ENCODE measurements at places on chromosomes 11 and 22. TPM values are rescaled to one million over a fixed set of nuclear protein-coding genes. Genes with fewer than 3 reads are reported as not detected.

- DNase-seq: no peak
These were observed 147.9 kb downstream of the FEZ1 start for GRCh38 chr11:125348141-125348651.

- no peak for DNase-seq
These were observed 5.7 kb downstream of the DNAL4 start for GRCh38 chr22:38788021-38788816.

- DNase-seq: no peak
These were observed 1.8 kb upstream of the DUSP8 start for GRCh38 chr11:1573903-1574237.

GRCh38 chr11:117010808-117011540 is 87.3 kb downstream of the SIK3 start:
- no peak for DNase-seq

GRCh38 chr11:47453365-47453764 is 4.4 kb upstream of the RAPSN start:
- DNase-seq: no peak

DNA sequence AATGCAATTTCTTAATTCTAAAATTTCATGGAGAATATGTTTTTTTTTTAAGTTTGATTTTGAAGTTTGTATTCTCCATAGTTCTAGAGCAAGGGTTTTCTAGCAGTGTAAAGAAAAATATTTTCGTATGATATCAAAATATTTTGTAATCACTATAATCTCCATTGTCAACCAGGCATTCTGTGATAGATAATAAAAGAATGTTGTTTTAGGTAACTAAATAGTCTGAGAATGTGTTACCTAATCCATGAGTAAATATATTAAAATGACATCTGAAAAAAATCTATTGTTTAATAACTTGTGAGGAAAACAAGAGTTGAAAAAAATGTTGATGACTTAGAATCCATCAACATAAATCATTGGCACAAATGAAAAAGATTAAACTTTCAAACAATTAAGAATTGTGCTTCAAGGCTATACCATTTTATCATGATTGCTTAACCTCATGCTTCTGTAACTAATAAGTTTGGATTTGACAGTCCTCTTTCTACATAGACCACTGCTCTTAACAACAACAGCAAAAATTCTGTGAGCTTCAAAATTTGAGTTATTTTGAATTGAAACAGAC is 2211.8 kb downstream of the LRRC4C start:
- DNase-seq: no peak

DNA sequence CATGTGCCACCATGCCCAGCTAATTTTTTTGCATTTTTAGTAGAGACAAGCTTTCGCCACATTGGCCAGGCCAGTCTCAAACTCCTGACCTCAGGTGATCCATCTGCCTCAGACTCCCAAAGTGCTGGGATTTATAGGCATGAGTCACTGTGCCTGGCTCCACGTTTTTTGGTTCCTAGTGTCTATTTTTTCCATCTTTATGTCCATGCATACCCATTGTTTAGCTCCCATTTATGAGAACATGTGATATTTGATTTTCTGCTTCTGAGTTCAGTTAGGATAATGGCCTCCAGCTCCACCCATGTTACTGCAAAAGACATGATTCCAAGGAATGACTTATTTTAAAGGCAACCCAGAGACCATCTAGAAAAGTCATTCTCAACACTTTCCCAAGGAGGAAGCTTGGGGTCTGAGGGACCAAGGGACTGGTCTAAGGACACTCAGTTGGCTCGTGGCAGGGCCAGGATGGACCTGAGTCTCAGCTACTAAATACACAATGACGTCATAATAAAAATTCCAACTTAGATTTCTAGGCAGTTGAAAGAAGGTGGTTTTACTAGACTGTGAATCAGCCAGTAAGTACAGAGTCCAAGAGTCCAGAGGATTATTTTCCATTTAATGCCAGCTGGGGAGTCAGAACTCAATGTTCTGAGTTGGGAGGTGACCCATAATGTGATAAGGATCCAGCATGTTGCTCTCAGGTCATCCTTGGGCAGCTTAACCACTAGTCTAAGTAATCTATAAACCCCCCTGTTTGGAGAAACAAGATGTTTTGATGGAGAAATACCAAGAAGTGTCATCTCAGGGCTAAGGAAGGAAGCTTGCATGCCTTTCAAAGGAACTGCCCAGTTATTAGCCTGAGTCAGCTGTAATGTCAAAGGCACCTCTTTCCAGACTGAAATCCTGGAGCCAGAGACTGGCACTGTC is 39.4 kb downstream of the ABTB2 start:
- DNase-seq: no peak

The ESAM gene
- total RNA-seq: 0.19 TPM

The ARHGAP20 gene
- not detected for total RNA-seq

The CRYBB3 gene
- total RNA-seq: 0.25 TPM

Data from activated CD4-positive, alpha-beta T cell treated with anti-CD3 and anti-CD28 coated beads, Interleukin-2, amount 10 ng/mL, durations not matched to agents 7 days and 5 days (primary cell).